Suprapubic skin (tissue), 4 donors: ENCODE measurements at places on chromosomes 16 and 17.

DNA sequence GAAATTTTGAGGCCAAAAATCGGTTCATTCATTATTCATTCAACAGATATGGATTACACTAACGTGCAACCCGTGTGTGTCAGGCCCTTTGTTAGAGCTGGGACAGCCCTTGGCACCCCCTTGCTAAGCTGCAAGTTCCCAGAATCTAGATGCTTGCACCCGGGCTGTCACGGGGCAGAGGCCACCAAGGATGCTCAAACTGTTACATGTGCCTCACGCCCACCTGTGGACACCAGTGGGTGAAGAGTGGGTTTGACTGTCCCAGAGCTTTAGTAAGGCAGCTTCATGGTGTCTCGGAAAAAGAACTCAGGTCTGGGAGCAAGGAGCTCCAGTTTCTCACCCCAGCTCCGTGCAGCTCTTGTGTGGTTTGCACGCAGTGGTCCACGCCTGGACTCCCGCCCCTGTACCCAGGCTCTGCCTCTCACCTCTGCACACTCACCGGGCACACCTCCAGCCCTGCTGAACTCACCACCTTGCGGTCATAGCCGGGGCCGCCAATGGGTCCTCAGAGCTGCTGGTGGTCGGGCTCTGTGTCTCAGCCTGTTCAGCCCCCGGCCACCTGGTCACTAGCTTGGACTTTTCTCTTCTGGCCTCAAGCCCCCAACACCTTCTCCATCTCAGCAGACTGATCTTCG is 53.7 kb upstream of the CACNG4 start:
- no peak for DNase-seq

GRCh38 chr16:31438414-31438813 is 4.2 kb downstream of the ZNF843 start:
- no peak for DNase-seq

GRCh38 chr17:51046046-51046445 is 74.6 kb downstream of the SPAG9 start:
- no peak for DNase-seq

DNA sequence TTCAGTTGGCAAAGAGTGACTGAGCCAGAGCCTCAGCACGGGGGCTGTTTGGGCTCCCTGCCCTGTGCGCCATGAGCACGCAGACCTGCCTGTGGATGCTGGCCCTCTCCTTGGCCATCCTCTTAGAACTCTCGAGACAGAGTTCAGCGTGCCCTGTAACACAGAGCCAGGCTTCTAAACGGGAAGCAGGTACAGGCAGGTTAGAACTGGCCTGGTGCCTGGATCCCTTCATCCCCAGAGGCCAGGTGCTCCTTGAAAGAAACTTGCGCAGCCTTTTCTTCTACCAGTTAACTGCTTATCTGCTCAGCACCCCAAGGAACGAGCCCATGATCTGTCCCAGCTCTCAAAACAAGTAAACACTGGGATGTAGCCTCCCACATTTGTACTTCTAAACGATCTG is 6.9 kb downstream of the CCNF start:
- no peak for DNase-seq

- no peak for DNase-seq
Measured at GRCh38 chr16:73054813-73055482, 7.0 kb upstream of the ZFHX3 start.

- no peak for DNase-seq
Measured at GRCh38 chr17:60244656-60245055, 94.9 kb downstream of the CA4 start.

DNA sequence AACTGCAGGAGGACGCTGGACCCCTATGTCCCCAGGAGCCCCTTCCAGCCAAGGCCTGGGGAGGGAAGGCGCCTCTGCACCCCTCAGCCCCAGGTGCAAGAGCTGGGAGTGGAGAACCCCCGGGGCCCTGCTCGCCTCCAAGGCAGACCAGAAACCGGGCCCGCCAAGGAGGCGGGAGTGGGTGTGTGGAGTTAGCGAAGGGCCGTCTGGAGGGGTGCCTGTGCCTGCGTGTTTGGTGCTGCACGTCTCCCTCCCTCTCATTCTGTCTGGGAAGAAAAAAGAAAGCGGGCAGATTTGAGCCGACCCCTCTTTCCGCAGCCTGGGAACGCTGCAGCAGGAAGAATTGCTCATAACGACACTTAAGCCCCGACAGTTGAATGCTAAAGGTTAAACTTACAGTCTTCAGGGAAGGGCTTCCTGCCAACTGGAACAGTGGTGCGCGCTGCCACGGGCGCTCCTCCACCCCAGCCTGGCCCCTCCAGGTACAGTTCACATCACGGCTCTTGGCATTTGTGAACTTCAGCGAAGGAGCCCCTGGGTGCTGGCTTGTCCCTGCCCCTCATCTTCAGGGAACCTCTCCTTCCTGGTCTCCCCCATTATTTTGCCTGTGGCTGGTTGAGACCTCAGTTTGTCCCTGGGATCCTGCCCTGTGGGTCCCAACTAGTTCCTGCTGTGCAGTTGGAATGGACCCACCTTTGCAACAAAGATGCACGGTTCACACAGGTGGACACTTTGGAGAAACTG is 19.2 kb upstream of the ZFHX3 start:
- no peak for DNase-seq

GRCh38 chr16:17986991-17987390 is 349.5 kb downstream of the NPIPA8 start:
- no peak for DNase-seq
